ENCODE measurements at places on chromosomes 5 and 9. TPM values are rescaled to one million over a fixed set of nuclear protein-coding genes. Genes with fewer than 3 reads are reported as not detected.

The IL17B gene
- total RNA-seq: 1.4 TPM

The PFN3 gene
- not detected for total RNA-seq

The PCDHA4 gene
- 4.1 TPM for total RNA-seq

The SWI5 gene
- 20.3 TPM for total RNA-seq

The CREB3 gene
- 40.5 TPM for total RNA-seq

The CDC20B gene
- not detected for total RNA-seq

The C9 gene
- total RNA-seq: 4.5 TPM

The PPP3R2 gene
- not detected for total RNA-seq

- DNase-seq: no peak
- H3K4me1 ChIP-seq: no peaks in the 10 kb centered on the region
- H3K4me3 ChIP-seq: no peak overlapping the region
- H3K36me3 ChIP-seq: no peaks in the 10 kb centered on the region
- no peaks in the 10 kb centered on the region for H3K27me3 ChIP-seq
- no peak overlapping the region for H3K27ac ChIP-seq
Observed at GRCh38 chr5:108321341-108321740, 60.6 kb downstream of the FBXL17 start.

DNA sequence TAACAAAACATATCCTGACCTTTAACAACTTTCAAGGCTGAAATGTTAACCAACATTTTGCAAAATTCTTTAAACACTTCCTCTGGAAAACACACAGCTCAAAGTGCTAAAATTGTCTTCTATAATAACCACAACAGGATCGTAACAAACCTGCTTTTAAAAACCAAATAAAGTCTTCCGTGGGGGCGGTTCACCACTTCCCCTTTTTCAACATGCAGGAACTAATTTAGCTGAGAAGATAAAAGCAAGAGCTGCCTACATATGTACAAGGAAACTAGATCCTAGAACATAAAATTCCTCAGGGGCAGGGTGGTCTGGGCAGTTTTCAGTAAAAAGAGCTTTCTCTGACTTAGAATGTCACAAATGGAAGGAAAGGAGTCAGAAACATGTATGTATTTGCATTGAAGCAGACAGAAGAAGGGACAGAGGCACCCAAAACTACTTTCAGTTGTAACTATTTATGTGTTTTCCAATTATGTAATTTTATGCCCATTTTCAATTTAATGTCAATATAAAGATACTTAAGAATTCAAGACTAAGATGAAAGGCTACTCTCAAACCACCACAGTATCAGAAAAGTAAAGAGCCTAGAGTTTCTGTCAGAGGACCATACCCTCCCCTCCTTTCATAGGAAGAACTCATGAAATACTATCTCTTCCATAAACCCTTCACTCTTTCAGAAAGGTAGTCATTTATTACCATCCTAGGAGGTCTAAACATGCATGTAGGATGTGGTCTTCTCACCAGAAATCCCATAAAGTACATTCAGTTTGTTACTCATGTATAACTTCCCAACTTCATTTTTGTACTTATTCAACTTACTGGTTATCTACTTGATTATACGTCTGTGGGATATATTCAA, 185.9 kb upstream of the RASA1 start:
- no peaks in the 10 kb centered on the region for H3K36me3 ChIP-seq
- no peak overlapping the region for H3K27ac ChIP-seq
- H3K27me3 ChIP-seq: no peaks in the 10 kb centered on the region
- H3K4me3 ChIP-seq: no peak overlapping the region

DNA sequence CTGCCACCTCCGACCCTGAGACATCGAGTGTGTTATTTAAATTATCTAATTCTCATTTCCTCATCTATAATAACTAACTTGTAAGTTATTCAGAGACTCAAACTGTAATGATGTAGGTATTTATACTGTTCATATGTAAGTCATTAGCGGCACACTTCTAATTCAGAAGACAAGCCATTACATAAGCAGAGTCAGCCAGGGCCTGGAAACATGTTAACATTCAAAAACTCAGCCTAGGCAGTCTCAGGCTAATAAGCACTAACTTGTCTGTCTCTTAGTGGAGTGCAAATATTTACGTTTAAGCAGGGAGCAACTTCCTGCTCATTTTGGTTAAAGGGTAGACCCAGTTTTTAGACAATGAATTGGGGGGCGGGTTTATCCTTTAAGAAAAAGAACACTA, 598.4 kb downstream of the ACTL7B start:
- H3K27ac ChIP-seq: no peak overlapping the region
- no peak for DNase-seq
- H3K27me3 ChIP-seq: no peaks in the 10 kb centered on the region
- H3K4me3 ChIP-seq: no peak overlapping the region
- no peaks in the 10 kb centered on the region for H3K36me3 ChIP-seq
- H3K4me1 ChIP-seq: no peaks in the 10 kb centered on the region

- peaks cover 11% of the 10 kb centered on the region for H3K36me3 ChIP-seq
- H3K27ac ChIP-seq: no peak overlapping the region
- no peak for DNase-seq
- no peak overlapping the region for H3K4me3 ChIP-seq
Observed at GRCh38 chr5:72234868-72235267, 85.2 kb downstream of the MRPS27 start.

GRCh38 chr9:37408933-37409710, 13.4 kb upstream of the GRHPR start:
- no peak for DNase-seq
- no peaks in the 10 kb centered on the region for H3K4me1 ChIP-seq
- no peaks in the 10 kb centered on the region for H3K27me3 ChIP-seq
- H3K27ac ChIP-seq: no peak overlapping the region
- H3K4me3 ChIP-seq: no peak overlapping the region

- no peak overlapping the region for H3K4me3 ChIP-seq
- DNase-seq: peak; percentile 96
- H3K27ac ChIP-seq: peak overlapping the region; percentile 55
- H3K4me1 ChIP-seq: no peaks in the 10 kb centered on the region
- no peaks in the 10 kb centered on the region for H3K36me3 ChIP-seq
Observed at GRCh38 chr9:137025517-137025966, 2.5 kb downstream of the ABCA2 start.

DNA sequence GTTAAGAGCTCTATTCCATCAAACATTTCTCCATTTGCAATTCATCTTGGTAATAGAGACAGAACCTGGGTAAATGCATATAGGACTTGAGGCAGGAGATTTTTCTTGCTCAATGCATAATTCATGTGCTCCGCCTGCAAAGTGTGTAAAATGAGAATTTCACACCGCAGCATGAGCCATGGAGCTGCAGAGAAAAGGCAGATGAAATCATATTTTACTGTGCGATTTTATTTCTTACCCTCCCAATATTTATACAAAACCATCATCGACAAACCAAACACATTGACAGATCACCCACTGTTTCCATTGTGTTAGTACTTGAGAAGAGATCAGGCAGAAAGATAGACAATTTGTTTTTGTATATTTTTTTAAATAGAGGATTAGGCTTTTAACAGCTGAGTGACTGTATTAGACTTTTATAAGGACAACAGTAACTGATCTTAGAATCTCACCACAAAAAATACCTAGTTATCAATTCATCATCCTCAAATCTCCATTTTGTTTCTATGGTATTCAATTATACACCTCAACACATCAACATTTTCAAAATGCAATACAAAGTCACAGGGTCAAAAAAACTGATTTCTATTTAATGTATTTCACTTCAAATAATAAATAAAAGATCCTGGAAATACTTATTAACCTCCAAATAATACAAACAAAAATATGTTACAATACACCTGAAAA, 191.1 kb downstream of the AP3B1 start:
- H3K27ac ChIP-seq: no peak overlapping the region
- H3K4me1 ChIP-seq: no peaks in the 10 kb centered on the region
- no peaks in the 10 kb centered on the region for H3K27me3 ChIP-seq

- peak overlapping the region; percentile 98 for H3K4me3 ChIP-seq
- H3K27ac ChIP-seq: peak overlapping the region; percentile 85
- H3K4me1 ChIP-seq: no peaks in the 10 kb centered on the region
- DNase-seq: peak; percentile 83
- no peaks in the 10 kb centered on the region for H3K36me3 ChIP-seq
- no peaks in the 10 kb centered on the region for H3K27me3 ChIP-seq
Observed at GRCh38 chr9:12775679-12776512, 1.1 kb downstream of the LURAP1L start.

GRCh38 chr9:26800322-26800721, 92.3 kb downstream of the CAAP1 start:
- H3K27me3 ChIP-seq: no peaks in the 10 kb centered on the region
- H3K36me3 ChIP-seq: no peaks in the 10 kb centered on the region

GRCh38 chr5:115265220-115265619, 2.5 kb upstream of the PGGT1B start:
- peaks cover 8% of the 10 kb centered on the region for H3K4me1 ChIP-seq
- no peak overlapping the region for H3K4me3 ChIP-seq
- no peaks in the 10 kb centered on the region for H3K36me3 ChIP-seq
- H3K27ac ChIP-seq: no peak overlapping the region
- H3K27me3 ChIP-seq: no peaks in the 10 kb centered on the region

GRCh38 chr5:160229190-160229742, at the start of gene FABP6:
Gene FABP6 (plus strand): TSS chr5:160229506. CDS start chr5:160229558, 52 bp downstream.
- H3K27me3 ChIP-seq: no peaks in the 10 kb centered on the region
- H3K4me1 ChIP-seq: no peaks in the 10 kb centered on the region
- H3K36me3 ChIP-seq: no peaks in the 10 kb centered on the region
- no peak within 1 kb of the TSS for H3K4me3 ChIP-seq

GRCh38 chr9:27430750-27431535, 93.1 kb upstream of the IFNK start:
- H3K4me3 ChIP-seq: no peak overlapping the region
- peak; percentile 90 for DNase-seq
- H3K27me3 ChIP-seq: no peaks in the 10 kb centered on the region

- no peaks in the 10 kb centered on the region for H3K4me1 ChIP-seq
- no peaks in the 10 kb centered on the region for H3K27me3 ChIP-seq
- H3K27ac ChIP-seq: no peak overlapping the region
- no peaks in the 10 kb centered on the region for H3K36me3 ChIP-seq
- DNase-seq: no peak
- H3K4me3 ChIP-seq: no peak overlapping the region
Observed at GRCh38 chr5:146560205-146560812, 44.3 kb upstream of the GPR151 start.

GRCh38 chr5:99032234-99033013, 103.6 kb upstream of the CHD1 start:
- H3K4me3 ChIP-seq: peak overlapping the region; percentile 79
- DNase-seq: peak; percentile 58
- no peaks in the 10 kb centered on the region for H3K36me3 ChIP-seq
- no peak overlapping the region for H3K27ac ChIP-seq

DNA sequence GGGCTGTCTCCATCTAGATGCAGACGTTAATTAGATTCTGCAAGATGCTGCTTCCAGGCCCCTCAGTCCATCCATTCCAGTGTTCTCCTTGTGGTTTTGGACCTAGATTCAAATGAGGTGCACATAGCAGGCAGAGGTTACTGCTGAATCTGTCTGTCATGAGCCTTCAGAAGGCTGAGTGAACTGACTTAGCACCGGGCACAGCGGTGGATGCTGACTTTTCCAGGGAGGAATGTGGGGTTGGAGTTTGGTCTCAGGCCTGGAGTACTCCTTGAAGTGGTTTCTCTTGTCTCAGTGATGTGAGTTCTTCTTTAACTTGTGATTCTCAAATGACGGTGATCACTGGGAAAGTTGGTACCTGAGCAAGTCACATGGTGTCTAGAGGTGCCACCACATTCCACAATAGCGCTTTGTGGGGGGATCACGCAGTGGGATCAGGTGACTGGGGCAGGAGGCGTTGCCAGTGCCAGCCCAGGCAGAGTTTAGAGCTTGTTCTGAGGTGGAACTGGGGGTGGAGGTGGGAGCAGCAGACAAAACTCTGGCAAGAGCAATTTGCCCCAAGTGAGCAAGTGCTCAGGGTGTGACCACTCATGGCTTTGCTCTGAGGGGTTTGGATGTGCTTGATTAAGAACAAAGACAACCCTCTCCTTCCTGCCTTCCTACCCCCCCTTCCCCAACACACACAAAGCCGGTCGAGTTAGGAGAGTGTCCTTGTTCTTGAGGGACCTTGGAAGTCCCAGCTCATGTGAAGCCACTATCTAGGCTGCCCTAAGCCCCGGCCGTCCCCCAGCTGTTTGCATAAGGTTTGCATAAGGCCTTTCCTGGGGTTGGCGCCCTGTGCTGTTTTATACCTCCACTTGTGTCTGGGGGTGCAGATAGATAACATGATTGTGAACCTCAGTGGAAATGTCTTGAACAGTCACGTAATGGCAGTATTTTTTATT, 25.1 kb downstream of the JADE2 start:
- no peak for DNase-seq
- no peaks in the 10 kb centered on the region for H3K27me3 ChIP-seq

- no peaks in the 10 kb centered on the region for H3K36me3 ChIP-seq
- H3K27ac ChIP-seq: no peak overlapping the region
- DNase-seq: no peak
- no peak overlapping the region for H3K4me3 ChIP-seq
- no peaks in the 10 kb centered on the region for H3K4me1 ChIP-seq
- H3K27me3 ChIP-seq: no peaks in the 10 kb centered on the region
Observed at GRCh38 chr5:33843579-33843978, 48.2 kb downstream of the ADAMTS12 start.

- no peak for DNase-seq
- no peak overlapping the region for H3K27ac ChIP-seq
- no peaks in the 10 kb centered on the region for H3K27me3 ChIP-seq
- H3K4me1 ChIP-seq: no peaks in the 10 kb centered on the region
- H3K36me3 ChIP-seq: no peaks in the 10 kb centered on the region
- H3K4me3 ChIP-seq: no peak overlapping the region
Observed at GRCh38 chr9:13411791-13412190, 132.3 kb upstream of the MPDZ start.

DNA sequence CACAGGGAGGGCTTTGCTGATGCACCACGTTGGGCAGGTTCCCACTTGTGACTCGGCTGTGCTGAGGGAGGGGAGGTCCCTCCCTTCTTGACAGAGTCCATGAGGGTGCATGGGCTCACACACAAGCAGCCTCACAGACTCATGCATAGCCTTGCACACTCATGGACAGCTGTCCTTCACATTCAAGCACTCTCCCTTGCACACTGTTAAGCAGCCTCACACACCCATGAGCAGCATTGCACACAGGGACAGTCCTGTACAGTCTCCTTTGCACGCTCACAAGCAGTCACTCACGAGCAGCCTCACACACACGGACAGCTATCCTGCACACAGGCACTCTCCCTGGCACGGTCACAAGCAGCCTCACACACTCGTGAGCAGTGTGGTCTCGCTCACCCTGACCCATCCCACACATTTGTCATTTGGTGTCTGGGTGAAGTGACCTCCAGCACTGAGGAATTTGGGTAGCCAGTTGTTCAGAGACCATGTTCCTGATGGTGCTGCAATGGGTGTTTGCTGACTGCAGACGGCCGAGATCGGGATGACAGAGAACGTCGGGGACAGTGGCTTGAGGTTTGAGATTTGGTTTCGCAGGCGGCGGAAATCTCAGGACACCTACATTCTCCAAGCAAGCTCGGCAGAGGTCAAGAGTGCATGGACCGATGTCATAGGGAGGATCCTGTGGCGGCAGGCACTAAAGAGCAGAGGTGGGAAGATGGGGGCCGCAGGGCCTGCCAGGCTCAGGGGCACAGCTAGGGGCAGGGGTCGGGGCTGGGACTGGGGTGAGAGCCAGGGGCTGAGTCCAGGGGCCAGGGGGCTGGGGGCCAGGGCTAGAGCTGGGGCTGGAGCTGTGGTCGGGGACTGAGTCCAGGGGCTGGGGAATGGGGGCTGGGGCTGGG, 17.7 kb upstream of the LRRC14B start:
- DNase-seq: peak; percentile 22
- no peaks in the 10 kb centered on the region for H3K4me1 ChIP-seq
- H3K27ac ChIP-seq: no peak overlapping the region
- H3K4me3 ChIP-seq: no peak overlapping the region
- H3K36me3 ChIP-seq: no peaks in the 10 kb centered on the region

- peak; percentile 14 for DNase-seq
- no peaks in the 10 kb centered on the region for H3K36me3 ChIP-seq
- no peak overlapping the region for H3K4me3 ChIP-seq
- H3K27ac ChIP-seq: no peak overlapping the region
- H3K4me1 ChIP-seq: no peaks in the 10 kb centered on the region
- no peaks in the 10 kb centered on the region for H3K27me3 ChIP-seq
Observed at GRCh38 chr5:148957591-148958202, 105.2 kb downstream of the SH3TC2 start.

All from kidney (tissue), 22 donors.